Astrocyte (in vitro differentiated cells and primary cell): ENCODE measurements at places on chromosomes 1 and 21.

DNA sequence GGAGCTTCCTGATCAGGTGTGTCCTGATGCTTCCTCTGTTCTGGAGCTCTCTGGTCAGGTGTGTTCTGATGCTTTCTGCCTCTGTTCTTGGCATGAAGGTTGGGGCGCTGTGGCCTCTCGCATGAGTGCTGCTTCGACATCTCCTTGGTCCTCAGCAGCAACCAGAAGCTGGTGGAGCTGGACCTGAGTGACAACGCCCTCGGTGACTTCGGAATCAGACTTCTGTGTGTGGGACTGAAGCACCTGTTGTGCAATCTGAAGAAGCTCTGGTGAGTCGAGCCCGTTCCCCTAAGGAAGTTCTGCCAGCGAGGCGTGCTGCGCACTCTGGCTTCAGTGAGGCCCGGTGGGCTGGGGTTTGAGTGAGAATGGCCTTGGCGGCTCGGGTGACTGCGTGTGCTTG is 18.0 kb downstream of the NLRP3 start:
- DNase-seq, result no peak

DNA sequence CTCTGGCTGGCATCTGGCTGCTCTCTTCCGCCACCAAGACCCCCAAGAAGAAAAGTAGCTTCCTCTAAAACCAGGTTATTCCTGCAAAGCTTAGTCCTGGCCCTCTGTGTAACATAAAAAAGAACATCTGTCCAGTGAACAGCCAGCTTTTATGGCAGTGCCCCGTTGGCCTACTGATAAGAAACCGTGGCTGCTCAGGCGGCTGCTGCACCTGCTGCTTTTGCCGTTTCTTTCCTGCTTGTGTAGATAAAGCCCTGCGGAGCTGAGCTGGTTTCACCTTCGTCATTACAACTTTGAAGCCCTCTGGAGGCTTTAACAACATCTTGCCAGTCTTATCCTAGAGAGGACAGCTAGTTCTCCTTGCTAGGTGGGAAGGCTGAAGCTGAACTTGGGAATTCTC is 20.5 kb downstream of the ELAPOR1 start:
- DNase-seq, result no peak

GRCh38 chr21:38909929-38910328 is 104.2 kb downstream of the ETS2 start:
- no peak for DNase-seq

DNA sequence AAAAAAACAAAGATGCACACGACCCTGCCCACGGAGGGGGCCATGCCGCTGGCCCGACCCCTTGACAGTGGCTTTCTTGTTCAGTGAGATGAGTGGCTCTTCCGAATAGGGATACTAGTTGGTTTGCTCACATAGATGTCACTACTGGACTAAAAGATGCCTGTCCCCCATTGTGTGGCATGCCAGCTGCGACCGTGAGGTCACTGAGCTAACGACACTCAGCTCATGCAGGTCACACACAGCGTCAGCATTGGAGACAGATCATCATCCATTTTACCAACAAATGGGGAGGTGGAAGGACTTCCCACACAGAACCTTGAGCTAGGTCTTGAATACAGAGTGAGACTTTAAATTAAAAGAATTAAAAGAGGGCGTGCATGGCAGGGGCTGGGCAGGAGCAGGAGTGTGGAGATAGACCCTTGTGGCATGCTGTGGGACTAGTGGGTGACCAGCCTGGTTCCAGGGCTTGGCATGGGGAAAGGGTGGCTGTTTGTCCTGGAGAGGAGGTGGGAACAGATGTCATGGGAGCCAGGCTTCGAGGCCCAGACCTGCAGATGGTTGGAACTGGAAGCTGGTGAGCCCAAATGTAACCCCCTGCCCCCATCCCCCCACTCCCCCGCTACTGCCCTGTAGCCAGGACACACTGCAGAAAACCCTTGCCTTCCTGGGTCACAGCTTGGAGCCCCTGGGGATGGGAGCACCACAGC is 12.4 kb downstream of the SLC1A7 start:
- no peak for DNase-seq

DNA sequence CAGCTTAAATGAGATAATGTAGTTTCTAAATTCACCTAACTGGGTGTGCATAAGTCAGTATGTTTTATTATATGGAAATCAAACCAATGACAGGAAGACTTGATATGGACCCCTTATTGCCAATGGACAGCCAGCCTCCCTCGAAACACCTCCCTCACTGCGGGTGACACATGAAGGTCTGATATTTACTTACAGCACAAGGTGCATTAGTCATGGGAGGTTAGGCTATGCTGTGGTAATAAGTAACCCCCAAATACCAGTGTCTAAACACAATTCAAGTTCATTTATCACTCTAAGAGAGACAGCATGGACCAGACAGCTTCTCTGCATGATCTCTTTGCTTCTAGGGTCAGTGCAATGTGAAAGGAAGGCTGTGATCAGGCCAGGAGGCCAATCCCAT is 126.0 kb upstream of the KCNJ6 start:
- DNase-seq, result no peak

GRCh38 chr21:33817663-33818451 is 97.7 kb downstream of the ATP5PO start:
- no peak for DNase-seq
